Peyer's patch (tissue), 4 donors: ENCODE measurements at places on chromosomes 1 and 21.

GRCh38 chr1:109516872-109517271 lies 7.3 kb upstream of the AMIGO1 start:
- DNase-seq, result peak; percentile 84

DNA sequence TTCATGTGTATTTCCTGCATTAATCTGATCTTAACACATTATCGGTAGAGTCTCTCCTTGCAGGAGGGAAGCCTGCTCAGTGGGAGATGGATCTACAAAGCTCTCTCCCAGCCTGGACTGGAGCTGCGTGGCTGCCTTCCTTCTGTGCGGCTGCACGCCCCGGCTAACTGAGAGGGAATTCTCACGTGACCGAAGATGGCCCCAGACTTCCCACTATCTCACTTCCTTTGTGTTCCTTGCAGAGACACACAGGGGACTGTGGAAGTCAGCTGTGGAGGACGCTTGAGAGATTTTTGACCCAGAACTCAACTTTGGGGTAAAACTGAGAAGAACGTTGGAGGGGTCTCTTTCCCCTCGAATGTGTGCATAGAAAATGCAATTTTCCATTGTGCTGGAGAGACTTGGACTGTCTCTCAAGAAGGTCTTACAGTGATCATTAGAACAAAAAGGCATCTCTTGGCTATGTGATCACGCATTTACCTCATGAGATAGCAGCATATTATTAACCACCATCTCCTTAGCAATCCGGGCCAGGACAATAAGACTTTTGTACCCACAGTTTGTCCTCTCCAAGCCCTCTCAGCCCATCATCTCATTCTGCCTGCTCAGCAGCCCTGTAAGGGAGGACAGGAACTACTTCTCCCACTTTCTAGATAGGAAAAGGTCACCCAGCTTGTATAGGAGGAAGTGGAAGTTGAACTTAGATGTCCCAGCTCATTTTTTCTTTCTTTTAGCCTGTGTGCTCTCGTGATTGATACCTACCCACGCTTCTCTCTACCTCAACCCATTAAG lies 49.3 kb upstream of the TARBP1 start:
- peak; percentile 45 for DNase-seq

GRCh38 chr1:229087339-229087738 lies 183.6 kb upstream of the RAB4A start:
- no peak for DNase-seq

DNA sequence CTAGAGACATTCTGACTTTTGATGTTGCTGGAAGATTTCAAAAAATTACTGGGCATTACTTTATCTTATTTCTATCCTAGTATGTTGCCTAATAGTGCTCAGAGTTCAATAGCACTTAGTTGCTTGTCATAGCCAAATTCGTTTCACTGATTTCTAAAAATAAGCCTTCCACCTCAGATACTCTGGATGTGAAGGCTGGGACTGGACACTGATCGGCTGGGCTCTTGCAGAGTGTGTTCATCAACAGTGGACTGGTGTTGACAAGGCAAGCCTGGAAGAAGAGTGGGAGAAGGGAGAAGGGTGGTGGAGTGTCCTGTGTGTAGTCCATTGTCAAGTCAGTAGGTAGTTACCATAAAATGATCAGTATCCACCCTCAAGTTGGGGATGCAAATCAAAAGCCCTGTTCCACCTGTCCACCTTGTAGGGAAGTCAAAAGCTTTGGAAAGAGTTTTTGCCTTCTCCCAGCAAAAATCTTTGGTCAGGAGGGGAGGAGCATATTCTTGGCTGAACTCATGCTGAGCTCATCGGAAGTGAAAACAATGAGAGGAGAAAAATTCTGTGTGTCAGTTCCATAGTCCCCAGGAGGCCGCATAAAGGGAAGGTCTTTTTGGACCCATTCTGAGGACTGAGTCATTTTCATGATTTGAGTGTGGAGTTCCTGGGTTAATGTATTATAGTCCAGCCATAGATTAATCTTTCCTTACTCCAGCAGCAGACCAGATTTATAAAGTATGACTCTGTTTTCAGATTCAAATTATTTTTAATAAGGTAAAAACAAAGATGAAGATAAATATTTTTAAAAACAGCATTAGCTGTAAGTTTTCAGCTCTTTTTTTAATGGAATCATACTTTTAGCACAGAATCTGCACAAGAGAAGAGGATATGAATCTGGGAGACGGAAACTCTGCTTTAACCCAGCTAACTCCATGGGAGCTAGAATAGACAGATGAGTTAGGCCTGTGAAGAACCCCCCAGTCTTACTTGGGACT lies 99.5 kb upstream of the BMP8A start:
- DNase-seq, result no peak

GRCh38 chr1:79945391-79945790 lies 938.9 kb upstream of the ADGRL4 start:
- DNase-seq, result no peak

- no peak for DNase-seq
Observed at GRCh38 chr1:220189750-220190347, 82.4 kb downstream of the RAB3GAP2 start.

- DNase-seq, result no peak
Observed at GRCh38 chr1:93821423-93822144, 57.4 kb downstream of the DNTTIP2 start.
